ENCODE measurements at places on chromosomes 11 and 22.

DNA sequence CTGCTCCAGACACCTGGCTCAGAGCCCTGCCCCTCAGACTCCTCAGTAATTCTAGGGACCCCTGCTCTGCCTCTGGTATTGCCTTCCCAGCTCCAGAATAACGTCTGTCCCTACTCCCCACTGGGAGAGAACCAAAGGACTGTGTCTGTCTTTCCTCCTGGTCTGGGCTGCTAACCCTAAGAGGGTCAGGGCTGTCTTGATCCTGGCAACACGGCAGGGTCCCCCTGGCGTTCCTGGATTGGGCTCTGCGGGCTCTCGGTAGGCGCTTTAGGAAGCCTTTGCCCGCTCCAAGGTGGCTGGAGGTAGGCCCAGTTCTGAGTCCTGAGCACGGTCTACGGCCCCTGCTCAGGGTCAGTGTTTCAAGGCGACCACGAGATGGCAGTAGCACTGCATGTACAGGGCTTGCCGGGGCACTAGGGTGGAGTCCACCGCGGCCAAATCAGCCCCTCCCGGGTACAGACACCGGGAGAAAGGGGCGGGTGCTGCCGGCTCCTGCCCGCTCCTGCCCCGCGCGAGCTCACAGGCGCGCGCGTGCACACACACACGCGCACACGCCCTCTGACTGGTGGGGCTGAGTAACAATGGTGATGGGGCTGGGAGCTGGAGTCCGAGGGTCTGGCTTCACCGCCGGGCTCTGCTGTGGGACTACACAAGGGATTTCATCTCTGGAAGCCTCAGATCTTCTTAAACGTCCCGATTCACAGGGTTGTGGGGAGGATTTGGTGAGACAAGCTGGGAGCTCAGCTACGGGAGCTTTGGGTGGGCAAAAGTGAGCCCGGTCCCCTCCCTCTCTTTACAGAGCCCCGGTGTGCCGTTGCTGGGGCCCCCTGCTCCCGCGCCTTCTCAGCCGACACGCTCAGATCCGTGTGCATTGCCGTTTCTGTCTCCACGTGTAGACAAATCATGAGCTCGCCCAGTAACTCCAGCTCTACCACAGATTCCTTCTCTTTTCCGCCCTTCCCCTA, 30.1 kb upstream of the HMOX1 start:
- peak; percentile 72 for DNase-seq

DNA sequence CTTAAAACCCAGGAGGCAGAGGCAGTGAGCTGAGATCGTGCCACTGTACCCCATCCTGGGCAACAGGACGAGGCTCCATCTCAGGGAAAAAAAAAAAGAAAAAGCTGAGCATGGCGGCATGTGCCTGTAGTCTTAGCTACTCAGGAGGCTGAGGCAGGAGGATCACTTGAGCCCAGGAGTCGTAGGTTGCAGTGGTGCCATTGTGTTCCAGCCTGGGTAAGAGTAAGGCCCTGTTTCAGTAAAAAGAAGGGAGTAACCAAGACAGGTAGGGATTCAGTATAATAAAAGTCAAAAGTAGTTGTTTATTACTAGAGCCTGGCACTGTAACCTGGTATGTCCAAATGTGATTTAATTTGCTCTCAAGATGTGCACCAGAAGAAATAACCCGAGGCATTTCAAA, 8.1 kb upstream of the RAB30 start:
- no peak for DNase-seq

GRCh38 chr22:43126501-43127165, 16.1 kb downstream of the BIK start:
- DNase-seq, result no peak

DNA sequence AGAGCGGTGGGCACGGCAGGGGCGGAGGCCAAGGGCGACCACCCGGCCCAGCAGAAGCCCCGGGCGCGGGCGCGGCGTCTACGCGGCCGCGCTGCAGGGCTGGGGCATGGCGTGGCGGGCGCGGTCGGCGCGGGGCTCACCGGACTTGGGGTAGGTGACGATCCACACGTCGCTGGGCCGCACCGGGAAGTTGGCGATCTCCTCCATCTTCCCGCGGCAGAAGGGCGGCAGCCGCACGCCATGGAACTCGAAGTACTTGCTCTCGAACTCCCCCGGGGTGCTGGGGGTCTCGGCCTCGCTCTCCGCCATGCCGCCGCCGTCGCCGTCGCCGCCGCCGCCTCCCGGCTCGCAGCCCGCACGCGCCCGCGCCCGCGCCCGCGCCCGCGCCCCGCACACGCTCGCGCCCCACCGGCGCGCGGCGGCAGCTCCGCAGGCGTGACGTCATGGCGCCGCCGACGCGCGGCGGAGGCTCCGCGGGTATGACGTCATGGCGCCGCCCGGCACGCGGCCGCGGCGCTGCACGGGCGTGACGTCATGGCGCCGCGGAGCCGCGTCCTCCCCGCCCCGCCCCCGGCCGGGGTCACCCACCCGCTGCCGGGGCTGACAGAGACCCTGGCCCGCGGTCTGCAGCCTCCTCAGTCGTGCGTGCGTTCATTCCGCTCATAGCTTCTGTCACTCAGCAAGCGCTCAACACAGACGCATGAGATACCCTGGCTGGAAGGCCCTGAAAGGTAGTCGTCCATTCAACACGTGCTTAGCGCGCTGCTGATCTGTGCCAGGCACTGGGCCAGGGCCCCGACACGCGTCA, at the start of gene SULT4A1:
Gene SULT4A1 (minus strand): TSS at position 440 of the 808 bp plus-strand sequence. CDS start 131 bp downstream, at position 309.
- DNase-seq, result no peak

GRCh38 chr11:130606781-130607511, 158.5 kb downstream of the ADAMTS15 start:
- DNase-seq, result no peak

- no peak for DNase-seq
Measured at GRCh38 chr11:69574608-69575255, 66.2 kb upstream of the CCND1 start.

DNA sequence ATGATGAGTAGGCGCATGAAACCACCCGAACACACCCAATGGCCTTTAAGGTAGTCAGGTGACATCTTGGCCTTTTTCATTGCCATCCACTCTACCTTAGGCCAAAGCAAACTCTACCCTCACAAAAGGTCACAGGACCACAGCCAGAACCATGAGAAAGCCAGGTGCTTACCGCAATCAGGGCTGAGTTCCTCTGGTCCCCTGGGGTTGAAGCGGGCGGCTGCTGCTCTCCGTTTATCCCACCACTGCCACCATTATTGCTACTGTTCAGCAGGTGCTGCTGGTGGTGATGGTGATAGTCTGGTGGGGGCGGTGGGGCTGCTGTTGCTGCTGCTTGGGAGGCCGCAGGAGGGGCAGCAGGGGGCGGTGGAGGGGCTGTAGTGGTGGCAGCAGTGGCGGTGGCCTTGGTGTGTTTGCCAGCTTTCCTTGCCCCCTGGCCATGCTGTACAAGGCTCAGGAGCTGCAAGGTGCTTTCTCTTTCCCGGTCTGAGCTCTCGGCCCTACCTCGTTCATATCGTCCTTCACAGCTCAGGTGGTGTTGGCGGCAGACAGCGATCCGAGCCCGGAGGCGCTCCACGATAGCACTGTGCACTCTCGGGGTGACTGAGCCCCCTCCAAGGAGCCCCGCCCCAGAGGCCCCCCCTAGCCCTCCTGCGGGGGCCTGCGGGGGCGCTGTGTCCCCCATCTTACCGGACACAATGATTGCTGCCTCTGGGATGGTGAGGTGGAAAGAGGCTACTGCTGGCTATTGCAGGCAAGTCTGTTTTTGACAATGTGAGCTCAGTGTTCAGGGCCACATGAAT, 1.6 kb downstream of the MAML2 start:
- DNase-seq, result peak; percentile 52

GRCh38 chr11:75199412-75199955, 41.1 kb upstream of the TPBGL start:
- DNase-seq, result no peak

DNA sequence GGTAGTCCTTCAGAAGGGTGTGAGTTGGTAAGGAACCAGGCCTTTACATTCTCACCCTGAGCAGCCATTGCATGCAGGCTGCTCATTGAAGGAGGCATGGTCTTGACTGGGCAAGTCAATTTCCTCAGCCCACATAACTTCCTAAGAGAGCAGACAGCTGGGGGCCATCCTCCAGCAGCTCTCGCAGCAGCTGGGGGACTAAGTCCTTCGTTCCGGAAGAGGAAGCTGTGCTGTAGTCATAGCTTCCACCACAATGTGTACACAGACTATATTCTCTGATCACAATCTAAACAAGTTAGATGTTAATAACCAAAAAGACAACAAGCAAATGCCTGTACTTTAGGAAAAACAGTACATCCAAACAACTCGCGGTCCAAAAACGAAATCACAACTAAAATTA, 30.1 kb upstream of the MPPED1 start:
- no peak for DNase-seq

GRCh38 chr22:39368461-39368911, 18.7 kb downstream of the SYNGR1 start:
- no peak for DNase-seq

- no peak for DNase-seq
Measured at GRCh38 chr11:3123761-3124733, 41.1 kb downstream of the OSBPL5 start.

- no peak for DNase-seq
Measured at GRCh38 chr11:74641289-74641688, 48.9 kb downstream of the POLD3 start.

GRCh38 chr22:50526834-50527801, 1.7 kb upstream of the SCO2 start:
- no peak for DNase-seq

DNA sequence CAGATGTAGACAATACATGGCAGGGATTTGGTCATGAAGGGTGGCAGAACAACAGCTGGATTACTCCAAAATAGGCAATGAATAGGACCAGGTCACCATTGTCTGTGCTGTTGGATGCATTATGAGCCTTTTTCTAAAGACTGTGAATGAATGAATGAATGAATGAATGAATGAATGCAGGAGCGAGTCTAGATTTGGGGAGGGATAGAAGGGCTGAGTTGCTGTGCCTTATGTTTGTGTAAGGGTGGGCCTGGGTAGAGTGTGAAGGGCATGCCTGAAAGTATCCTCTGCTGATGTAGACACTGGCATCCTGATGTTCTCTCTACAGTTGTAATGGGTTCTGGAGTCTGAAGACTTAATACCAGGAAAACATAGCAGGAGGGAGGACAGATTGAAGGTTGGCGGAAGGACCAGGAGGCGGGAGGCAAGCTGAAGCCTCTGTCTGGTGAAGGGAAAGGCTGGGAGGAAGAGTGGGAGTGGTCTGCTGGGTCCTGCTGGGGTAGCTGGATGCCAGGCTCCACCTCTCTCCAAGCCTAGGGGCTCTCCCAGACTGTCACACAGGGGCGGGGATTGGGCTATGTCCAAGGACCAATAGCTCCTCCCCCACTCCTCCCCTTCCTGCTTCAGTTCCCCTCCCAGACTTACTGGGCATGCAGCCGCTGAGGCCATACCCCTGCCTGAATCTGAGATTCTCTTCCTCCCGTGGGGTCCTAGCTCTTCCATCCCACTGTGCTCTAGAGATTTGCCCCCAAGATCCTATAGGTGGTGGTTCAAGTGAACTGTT, 4.8 kb downstream of the TRIM3 start:
- no peak for DNase-seq

DNA sequence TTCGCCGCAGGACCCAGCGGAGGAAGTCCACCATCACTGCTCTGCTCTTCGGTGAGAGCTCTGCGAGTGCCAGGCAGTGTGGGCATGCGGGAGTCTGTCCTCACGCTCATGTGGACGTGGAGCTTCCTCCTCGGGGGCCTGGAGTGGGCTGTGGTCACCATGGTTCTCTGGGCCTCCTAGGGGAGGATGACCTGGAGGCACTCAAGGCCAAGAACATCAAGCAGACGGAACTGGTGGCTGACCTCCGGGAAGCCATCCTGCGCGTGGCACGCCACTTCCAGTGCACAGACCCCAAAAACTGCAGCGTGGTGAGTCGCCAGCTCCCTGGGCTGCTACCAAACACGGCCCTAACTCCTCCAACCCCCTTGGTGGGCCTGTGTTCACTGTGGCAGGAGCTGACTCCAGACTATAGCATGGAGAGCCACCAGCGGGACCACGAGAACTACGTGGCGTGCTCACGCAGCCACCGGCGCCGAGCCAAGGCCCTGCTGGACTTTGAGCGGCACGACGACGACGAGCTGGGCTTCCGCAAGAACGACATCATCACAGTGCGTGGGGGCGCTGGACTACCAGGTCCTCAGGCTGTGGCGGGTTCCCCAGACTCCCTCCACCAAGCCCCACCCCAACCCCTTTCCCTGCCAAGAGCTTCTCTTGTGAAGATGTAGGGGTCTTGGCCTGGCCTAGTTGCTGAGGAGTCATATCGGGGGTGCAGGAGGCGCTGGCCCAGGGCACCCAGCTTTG, 36.8 kb downstream of the SGSM3 start:
- no peak for DNase-seq
